GM23338 (cell line): ENCODE measurements at places on chromosomes 6 and 20. TPM values are rescaled to one million over a fixed set of nuclear protein-coding genes. Genes with fewer than 3 reads are reported as not detected.

- H3K27me3 ChIP-seq: no peaks in the 10 kb centered on the region
- no peak overlapping the region for H3K27ac ChIP-seq
- H3K36me3 ChIP-seq: no peaks in the 10 kb centered on the region
- DNase-seq: no peak
These were observed 355.1 kb downstream of the HAO1 start for GRCh38 chr20:7585126-7585679.

- H3K36me3 ChIP-seq: no peaks in the 10 kb centered on the region
- H3K4me3 ChIP-seq: no peak overlapping the region
- DNase-seq: peak; percentile 77
These were observed 101.4 kb downstream of the SLX4IP start for GRCh38 chr20:10536531-10536930.

GRCh38 chr6:131914967-131915751 lies 36.0 kb downstream of the CCN2 start:
- peaks cover 8% of the 10 kb centered on the region for H3K4me1 ChIP-seq
- peaks cover 63% of the 10 kb centered on the region for H3K36me3 ChIP-seq
- H3K27ac ChIP-seq: no peak overlapping the region
- H3K27me3 ChIP-seq: no peaks in the 10 kb centered on the region

The WRNIP1 gene
- 50.4 and 66.0 TPM in 2 replicates for total RNA-seq
